NCI-H2081 treated with DMSO at 0.1 percent for 48 hours (cell line): ENCODE measurements at places on chromosomes 1 and 21.

DNA sequence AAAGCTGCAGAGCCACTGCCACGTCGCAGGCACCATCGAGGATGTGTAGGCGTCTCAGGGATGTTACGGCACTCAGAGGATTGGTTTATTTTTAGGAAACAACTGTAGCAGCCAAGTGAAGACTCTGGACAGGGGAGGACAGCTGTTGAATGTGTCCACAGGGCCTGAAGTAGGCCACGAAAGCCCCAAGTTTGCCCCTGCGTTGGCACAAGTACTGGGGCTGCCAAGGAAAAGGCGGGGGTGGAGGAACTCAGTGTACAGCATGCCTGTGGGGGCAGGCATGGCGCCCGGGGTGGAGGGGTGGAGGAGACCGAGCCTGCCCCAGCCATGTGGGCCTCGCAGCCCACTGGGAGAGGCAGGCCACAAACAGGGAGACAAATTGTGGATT, 89.7 kb downstream of the ADARB1 start:
- DNase-seq = no peak

DNA sequence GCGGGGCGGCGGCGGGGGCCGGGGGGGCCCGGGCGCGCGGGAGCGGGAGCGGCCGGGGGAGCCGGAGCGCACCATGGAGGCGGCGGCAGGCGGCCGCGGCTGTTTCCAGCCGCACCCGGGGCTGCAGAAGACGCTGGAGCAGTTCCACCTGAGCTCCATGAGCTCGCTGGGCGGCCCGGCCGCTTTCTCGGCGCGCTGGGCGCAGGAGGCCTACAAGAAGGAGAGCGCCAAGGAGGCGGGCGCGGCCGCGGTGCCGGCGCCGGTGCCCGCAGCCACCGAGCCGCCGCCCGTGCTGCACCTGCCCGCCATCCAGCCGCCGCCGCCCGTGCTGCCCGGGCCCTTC, 546 bp downstream of the SKI start:
- DNase-seq = no peak

GRCh38 chr1:229028987-229029878, 241.7 kb upstream of the RAB4A start:
- DNase-seq = no peak

- no peak for DNase-seq
These were observed 59.4 kb upstream of the ROR1 start for GRCh38 chr1:63714482-63714760.
